Fibroblast of skin of left biceps (primary cell): ENCODE measurements at places on chromosomes 3 and 15.

DNA sequence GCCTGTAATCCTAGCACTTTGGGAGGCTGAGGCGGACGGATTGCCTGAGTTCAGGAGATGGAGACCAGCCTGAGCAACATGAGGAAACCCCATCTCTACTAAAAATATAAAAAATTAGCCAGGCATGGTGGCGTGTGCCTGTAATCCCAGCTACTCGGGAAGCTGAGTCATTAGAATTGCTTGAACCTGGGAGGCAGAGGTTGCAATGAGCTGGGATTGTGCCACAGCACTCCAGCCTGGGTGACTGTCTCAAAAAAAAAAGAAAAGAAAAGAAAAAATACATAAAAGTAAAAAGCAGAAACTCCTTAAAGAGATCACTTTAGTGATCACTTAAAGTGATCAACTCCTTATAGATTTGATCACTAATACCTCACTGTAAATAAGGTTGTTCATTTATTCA is 78.0 kb downstream of the GMPS start:
- DNase-seq, result no peak

DNA sequence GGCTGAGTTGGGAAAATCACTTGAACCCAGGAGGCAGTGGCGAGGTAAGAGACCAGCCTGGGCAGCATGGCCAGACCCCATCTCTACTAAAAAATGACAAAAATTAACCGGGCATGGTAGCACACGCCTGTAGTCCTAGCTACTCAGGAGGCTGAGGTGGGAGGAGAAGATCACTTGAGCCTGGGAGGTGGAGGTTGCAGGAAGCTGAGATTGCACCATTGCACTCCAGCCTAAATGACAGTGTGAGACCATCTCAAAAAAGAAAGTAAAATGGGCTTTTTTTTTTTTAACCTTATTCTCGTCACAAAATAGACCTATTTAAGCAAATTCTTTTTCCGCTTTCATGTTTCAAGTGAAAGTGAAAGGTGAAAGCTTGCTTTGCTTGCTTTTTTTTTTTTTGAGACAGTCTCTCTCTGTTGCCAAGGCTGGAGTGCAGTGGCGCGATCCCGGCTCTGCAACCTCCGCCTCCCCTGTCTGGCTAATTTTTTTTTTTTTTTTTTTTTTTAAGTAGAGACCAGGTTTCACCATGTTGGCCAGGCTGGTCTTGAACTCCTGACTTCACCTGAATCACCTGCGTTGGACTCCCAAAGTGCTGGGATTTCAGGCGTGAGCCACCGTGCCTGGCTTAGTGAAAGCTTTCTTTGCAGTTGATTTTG is 3.6 kb downstream of the PDIA3 start:
- DNase-seq, result no peak

DNA sequence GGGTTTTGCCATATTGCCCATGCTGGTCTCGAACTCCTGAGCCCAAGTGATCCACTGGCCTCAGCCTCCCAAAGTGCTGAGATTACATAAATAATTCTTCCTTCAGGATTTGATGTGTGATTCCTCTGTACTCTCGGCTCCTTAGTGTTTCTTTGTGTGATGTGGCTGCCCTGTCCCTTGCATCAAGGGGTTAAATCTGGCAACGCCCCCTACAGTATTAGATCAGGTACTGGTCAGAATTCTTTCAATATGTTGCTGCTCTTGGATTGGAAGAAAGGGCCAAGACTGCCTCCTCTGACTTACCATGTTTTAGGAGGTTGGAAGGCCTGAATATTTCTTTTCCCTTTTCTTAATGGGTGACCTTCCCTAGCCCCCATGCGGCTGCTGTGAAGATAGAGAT is 390.6 kb upstream of the WNT5A start:
- DNase-seq, result no peak

GRCh38 chr3:125498630-125499029 is 21.4 kb downstream of the SNX4 start:
- DNase-seq, result no peak

DNA sequence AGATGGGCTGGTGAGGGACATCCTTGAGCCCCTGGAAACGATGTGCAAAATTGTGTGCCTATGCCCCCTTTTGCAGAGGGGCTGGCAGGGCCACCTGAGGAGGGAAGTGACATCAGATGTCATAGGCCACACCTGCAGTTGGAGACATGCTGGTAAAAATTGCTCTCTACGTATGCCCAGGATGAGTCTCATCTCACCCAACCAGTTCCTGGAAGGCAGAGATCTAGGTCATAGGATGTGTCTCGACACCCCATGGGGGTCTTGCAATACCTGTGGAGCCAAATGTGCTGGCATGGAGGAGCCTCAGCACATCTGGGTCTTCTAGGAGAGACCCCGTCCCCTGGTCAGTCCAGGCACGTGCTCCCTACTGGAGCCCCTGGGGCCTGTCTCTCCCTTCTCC is 96.5 kb upstream of the TLE3 start:
- no peak for DNase-seq

GRCh38 chr3:197149528-197149927 is 119.9 kb upstream of the MELTF start:
- DNase-seq, result no peak
